ENCODE measurements at places on chromosomes 3 and 15.

GRCh38 chr15:86935841-86936240 lies 856.2 kb downstream of the AGBL1 start:
- no peak for DNase-seq

GRCh38 chr3:107213044-107213669 lies 164.1 kb upstream of the CCDC54 start:
- DNase-seq: no peak

DNA sequence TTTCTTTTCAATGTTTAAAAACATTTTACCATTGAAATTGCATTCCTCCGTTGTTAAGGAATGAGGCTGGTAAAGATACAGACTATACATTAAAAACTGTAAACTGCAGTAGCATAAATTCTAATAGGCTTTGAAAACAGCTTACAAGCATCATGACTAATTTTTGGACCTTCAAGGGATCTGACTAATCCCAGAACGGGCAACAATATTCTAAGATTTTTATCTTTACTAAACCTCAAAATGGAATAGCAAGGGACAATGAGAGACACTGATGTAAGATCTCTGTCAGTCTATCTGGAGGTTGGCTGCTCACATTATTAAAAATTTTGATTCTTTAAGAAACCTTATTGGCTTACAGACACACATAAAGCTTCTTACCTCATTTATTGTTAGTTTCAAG lies 74.7 kb downstream of the BTD start:
- no peak for DNase-seq

GRCh38 chr3:192851821-192852372 lies 65.8 kb downstream of the MB21D2 start:
- no peak for DNase-seq
